Stimulated activated naive CD8-positive, alpha-beta T cell treated with anti-CD3 and anti-CD28 coated beads, Interleukin-15, amount 100 ng/mL, for 72 hours (primary cell): ENCODE measurements at places on chromosomes 16 and 17.

- no peak for DNase-seq
Observed at GRCh38 chr16:80563066-80563465, 22.3 kb downstream of the DYNLRB2 start.

DNA sequence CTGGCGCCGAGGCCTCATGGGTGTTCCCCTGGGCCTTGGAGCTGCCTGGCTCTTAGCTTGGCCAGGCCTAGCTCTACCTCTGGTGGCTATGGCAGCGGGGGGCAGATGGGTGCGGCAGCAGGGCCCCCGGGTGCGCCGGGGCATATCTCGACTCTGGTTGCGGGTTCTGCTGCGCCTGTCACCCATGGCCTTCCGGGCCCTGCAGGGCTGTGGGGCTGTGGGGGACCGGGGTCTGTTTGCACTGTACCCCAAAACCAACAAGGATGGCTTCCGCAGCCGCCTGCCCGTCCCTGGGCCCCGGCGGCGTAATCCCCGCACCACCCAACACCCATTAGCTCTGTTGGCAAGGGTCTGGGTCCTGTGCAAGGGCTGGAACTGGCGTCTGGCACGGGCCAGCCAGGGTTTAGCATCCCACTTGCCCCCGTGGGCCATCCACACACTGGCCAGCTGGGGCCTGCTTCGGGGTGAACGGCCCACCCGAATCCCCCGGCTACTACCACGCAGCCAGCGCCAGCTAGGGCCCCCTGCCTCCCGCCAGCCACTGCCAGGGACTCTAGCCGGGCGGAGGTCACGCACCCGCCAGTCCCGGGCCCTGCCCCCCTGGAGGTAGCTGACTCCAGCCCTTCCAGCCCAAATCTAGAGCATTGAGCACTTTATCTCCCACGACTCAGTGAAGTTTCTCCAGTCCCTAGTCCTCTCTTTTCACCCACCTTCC is 7.9 kb downstream of the HIRIP3 start:
- DNase-seq, result no peak

- DNase-seq, result no peak
Observed at GRCh38 chr16:10684511-10685151, 10.1 kb downstream of the TEKT5 start.

DNA sequence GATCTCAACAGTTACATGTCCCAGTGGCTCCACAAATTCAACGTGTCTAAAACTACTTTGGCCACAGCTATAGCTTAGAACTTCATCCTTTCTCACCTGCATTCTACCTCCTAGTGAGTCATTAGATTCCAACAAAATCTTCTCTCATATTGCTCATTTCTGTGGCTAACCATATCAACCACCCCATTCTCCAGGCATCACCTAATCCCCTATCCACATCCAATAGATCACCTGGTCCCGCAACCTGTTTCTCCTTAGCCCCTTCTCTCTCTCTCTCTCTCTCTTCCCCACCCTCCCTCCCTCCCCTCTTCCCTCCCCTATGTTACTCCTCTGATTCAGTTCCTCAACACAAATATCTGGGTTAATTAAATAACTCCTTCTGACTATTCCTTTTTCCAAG is 64.6 kb downstream of the ANKFN1 start:
- no peak for DNase-seq

DNA sequence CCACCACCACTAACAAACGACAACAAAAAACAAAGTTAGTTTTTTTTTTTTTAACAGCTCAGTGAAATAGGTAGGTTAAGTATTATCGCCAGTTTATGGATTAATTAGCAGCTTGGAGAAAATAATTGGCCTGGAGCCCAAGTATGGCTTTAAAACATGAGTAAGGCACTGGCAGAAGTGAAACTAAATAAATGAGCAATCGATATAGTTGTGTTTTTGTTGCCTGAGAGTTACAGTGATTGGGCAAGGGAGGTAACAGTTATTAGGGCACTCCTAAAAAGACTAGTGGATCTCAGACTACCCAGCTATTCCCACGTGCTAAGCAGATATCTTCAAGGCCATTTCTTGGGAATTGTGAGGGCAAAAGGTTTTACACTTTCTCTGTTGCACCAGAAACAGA is 2.4 kb downstream of the MLKL start:
- no peak for DNase-seq

DNA sequence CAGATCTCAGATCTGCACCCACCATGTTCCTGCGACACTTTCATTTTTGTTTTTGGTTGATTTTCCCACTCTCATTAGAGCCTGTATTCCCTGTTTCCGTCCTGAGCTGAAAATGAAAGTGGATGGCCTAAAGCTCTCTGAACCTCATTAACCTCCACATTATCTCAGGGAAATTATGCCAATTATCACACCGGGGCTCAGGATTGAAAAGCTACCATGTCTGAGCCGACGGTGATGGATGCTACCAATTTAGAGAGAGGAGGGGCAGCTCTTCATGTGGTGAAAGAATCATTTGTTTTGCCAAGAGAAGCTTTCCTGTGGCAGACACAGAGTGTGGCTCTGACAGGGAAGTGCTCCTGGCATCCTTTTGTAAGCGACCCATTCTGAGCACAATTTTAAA is 410.4 kb upstream of the CDH11 start:
- no peak for DNase-seq

- no peak for DNase-seq
Observed at GRCh38 chr16:12551946-12552345, 251.7 kb downstream of the CPPED1 start.

DNA sequence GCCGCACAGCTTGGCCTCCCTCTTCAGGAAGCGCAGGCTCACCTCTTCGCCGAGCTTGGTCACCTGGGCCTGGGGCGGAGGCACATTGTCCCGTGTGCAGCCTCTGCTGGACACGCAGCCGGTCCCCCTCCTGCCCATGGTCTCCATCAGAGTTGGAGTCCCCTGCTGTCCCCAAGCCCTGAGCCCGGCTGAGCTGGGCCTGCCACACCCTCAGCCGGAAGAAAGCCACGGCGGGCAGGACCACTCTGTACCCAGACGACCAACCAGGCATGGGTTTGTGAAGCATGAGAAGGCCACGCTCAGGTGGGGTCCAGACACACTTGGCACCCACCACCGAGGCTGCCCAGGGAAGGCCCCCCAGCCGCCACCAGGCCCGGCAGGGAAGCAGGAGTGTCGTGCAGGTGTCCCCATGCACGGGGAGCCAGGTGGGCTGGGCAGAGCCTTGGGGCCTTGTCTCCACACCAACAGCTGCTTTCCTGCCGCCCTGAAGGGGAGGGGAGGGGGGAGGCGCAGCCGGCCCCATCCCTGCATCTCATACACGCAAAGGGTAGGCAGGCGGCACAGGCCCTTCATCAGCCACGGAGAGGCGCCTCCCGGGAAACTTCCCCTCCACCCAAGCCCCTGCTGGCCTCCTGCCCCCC is 5.2 kb downstream of the CCDC154 start:
- no peak for DNase-seq

GRCh38 chr17:64661976-64662773 is at the start of gene SMURF2:
TSS of gene SMURF2 (minus strand) at chr17:64662307. CDS start at chr17:64661880, 427 bp downstream.
- DNase-seq, result peak; percentile 82

DNA sequence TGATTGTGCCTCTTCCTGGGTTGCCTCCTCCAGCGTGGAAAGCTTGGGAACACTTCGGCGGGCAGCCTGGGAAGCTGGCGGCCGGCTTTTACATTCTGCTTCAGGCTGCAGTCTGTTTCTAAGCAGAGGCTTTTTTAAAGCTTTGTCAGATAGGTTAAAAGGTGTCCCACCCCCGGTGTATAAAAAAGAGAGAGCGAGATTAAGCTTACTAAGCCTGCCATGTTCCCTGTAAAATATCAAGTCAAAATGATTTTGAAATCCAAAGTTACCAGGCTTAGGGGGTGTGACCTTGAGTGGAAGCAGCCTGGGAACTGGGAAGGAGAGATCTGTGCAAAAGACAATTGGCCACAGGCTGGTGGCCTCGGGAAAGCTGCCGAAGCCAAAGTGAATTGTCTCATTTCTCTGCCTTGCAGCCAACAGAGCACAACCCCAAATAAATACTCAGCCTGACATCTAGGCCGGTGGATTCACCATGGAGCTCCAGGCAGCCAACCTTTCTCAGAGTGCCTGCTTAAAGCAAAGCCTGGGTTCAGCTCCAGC is 254.5 kb downstream of the FTO start:
- DNase-seq, result no peak

- no peak for DNase-seq
Observed at GRCh38 chr16:89334988-89335802, 117.7 kb downstream of the ZNF778 start.
